ENCODE measurements at places on chromosomes 4 and X.

DNA sequence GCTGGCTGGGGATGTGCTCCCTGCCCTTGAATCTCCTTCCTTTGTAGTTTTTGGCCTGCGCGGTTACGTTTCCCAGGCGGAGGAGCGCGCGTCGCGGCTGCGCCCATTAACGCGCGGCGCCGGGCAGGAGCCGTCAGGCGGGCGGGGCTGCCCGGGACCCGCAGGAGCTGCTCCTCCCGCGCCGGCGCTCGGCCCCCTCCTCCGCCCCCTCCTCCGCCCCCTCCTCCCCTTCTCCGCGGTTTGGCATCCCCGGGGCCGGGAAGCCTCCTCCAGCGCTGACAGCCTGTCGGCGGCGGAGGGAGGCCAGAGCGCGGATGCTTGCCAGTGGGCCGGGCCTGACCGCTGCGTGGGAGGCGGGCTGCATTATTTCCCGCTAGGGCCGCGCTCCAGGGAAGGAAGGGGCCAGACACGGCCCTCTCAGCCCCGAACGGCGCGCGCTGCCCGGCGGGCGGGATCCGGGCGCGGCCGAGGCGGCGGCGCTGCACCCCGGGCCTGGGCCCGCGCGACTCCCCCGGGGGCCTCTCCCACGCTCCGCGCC is at the start of gene DCLK2:
Gene DCLK2 (plus strand): TSS at position 405 of the 538 bp plus-strand sequence. CDS start 583 bp downstream, outside the sequence.
- peak; percentile 26 for DNase-seq

GRCh38 chrX:123884809-123885408 is 25.1 kb downstream of the XIAP start:
- peak; percentile 39 for DNase-seq

DNA sequence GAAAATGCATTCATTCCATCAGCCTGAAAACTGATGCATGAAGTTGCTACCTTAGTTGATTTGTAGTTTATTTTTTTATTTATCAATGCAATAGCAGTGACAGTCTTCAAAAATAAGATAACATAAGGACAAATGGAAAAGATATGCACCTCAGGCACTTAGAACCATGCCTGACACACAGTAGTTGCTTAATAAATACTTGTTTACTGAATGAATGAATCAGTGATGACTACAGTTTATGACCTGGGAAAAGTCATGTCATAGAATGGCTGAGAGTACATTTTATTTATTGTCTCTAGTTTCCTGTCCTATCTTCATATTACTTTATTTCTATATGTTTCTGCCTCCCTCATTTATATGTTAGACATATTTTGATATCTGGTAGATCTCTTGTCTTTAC is 171.8 kb downstream of the TLL1 start:
- no peak for DNase-seq

DNA sequence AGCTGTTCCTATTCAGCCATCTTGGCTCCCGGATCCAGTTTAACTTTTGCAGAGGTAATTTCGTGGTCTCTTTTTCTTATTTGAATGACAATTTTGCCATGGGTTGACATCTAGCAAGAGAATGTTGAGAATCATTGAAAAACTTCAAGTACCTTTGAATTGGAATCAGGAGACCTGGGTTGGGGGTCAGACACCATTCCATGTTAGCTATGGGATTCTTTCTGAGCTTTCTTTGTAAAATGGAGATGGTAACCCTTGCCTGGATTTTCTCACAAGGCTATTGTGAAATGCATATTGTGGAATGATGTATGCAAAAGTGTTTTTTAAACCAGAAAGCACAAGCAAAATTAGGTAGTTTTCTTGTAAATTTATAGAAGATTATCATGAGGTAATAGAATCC is 79.1 kb upstream of the HAND2 start:
- DNase-seq, result no peak

- no peak for DNase-seq
Measured at GRCh38 chr4:120704538-120704937, 218.0 kb downstream of the PRDM5 start.

DNA sequence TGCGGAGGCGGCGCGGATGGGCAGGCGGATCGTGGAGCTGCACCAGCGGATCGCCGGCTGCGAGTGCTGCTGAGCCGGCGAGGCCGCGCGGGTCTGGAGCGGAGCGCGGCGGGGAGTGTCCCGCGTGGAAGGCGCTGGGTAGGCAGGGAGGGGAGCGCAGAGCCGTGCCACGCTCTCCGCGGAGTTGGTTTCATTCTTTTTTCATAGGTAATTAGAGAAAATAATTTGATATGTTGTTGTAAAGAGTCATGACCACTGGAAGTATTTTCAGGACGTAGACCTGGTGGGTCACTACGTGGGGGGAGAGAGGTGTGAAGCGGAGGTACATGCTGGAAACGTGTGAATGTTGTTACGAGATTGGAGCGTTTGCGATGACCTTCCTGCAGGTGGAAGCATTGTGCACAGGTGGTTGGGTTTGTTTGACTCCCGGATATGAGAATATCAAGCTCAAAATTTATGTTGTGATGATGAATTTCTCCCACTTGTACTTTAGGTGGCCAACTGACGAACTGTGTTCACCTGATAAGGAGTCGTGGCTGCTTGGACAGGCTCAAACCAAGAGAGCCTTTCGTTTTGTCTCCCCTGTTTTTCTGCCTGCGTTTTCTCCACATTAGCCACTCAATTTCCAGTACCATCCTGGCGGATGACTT is 19.1 kb upstream of the S100P start:
- DNase-seq, result peak; percentile 38

GRCh38 chr4:104493081-104493831 is 1.4 kb downstream of the CXXC4 start:
- no peak for DNase-seq

GRCh38 chrX:55524487-55524886 is 34.8 kb upstream of the USP51 start:
- DNase-seq, result no peak

DNA sequence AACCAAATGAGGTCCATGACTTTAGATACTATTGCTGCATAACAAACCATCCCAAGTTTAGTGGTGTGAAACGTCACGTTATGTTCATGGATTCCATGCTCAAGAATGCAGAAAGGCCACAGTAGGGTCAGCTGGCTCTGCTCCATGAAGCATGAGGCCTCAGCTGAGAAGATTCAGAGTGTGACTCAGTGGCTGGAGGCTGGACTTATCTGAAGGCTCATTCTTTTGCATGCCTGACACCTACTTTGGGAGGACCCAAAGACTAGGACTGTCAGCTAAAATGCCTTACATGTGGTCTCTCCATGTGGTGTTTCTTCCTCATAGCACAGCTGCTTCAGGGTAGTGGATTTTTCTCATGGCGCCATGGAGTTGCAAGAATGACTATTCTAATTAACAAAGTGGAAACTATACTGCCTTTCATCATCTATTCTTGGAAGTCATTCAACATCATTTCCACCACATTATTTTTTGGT is 11.5 kb upstream of the CCDC149 start:
- no peak for DNase-seq

DNA sequence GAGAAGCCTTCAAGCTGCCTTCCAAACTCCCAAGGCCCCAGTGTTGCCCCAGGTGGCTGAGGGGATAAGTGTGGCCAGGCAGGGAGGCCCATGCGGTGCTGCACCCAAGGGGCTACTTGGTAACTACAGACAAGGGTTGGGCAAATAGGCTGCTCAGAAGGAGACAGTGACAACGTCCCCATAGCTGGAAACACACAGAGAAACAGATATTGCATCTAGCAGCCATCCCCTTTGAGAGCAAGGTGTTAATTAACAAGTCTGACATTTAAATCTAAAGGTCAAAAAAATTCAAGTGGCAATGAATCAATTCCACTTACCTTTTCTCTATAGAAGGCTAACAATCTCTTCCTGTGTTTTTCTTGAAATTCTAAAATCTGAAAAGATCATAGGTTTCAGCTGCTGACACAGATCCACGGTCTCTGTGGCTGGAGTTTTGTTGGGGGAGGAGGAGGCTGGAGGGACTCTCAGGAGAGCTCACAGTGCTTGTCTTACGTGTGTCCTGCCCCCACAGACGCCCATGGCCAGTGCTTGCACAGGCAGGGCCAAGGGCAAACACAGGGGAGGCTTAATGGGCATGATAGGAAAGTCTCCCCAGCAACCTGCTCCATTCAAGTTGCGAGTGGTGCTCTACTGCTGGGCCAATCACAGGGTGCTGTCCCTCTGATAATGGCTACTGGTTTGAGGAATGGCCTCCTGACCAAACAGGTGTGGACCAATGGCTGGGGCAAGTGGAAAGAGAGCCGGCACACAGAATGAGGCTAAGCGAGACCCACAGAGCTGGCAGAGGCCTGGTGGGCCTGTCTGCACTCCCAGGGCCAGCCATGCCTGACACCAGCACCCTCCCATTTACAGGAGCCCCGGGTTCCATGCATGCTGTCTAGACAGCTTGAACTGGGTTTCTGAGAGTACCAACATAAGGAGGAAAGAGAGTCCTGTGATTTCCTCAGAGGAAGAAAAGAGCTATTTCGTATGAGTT is 22.6 kb downstream of the RNF212 start:
- no peak for DNase-seq

- DNase-seq, result no peak
Measured at GRCh38 chrX:77967631-77968030, 1.8 kb downstream of the PGAM4 start.

- no peak for DNase-seq
Measured at GRCh38 chr4:110798687-110799086, 175.8 kb upstream of the PITX2 start.

- DNase-seq, result no peak
Measured at GRCh38 chrX:67207912-67208311, 335.9 kb upstream of the AR start.

DNA sequence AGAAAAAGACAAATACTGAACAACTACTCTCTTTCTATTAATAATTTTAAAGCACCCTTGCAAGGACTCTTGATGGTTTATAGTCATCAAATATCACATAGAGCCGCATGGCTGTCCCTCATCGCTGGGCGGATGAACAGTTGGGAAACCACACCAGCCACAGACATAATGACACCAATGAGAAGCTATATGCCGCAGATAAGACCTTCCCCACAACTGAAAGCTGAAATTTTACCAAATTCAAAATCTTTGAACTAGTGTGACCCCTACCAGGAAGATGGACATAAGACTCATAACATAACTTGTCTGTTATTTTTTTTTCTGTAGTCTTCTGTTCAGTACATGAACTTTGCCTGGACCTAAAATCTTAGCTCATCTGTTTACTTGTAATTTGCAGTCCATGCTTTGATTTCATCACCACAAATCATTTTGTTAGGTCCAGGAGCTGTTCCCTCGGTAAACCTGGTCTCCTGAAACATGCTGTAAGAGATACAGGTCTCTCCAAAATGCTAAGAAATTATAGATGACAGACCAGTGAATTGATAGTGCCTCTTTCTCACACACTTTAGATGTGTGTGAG is 157.3 kb upstream of the RAPGEF2 start:
- no peak for DNase-seq

DNA sequence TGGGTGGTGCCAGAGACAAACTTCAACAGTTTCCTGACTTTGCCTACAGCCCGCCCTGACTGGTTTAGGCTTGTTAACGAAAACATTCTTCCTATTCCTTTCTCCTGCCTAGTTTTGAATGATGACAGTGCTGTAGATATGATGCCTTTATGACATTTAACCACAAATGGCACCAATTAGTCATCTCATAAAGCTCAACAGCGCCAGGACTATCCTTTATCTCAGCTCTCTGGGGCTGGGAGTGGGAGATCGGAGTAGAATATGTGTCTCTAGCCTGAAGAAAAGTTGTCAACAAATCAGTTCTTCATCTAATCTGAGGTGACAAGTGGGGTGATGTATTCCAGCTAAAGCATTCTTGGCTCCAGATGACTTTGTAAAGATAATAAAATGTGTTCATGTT is 64.6 kb upstream of the SH3RF1 start:
- DNase-seq, result no peak

- DNase-seq, result no peak
Measured at GRCh38 chr4:3747581-3747904, 18.6 kb upstream of the ADRA2C start.

GRCh38 chr4:112029771-112030171 is 115.5 kb upstream of the FAM241A start:
- DNase-seq, result no peak

DNA sequence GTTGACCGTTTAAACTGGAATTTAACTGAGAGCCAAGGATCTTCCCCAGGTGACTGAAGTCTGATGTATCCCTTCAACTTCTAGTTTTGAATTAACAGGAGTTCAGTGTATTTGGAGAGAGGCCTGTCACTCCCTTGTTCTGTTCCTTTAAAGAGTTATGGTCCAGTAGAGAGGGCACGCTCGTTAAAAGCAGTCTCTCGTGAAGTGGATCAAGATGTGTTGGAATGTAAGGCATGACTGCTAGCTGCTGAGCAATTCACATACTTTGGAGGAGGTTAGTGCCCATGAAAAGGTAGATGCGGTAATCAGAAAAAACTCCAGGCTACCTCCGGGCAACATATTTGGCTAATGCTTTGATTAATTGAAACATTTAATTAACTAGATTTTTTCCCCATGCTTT is 65.7 kb downstream of the SHROOM2 start:
- DNase-seq, result no peak

GRCh38 chr4:8599657-8600056 is 7.1 kb downstream of the CPZ start:
- no peak for DNase-seq

DNA sequence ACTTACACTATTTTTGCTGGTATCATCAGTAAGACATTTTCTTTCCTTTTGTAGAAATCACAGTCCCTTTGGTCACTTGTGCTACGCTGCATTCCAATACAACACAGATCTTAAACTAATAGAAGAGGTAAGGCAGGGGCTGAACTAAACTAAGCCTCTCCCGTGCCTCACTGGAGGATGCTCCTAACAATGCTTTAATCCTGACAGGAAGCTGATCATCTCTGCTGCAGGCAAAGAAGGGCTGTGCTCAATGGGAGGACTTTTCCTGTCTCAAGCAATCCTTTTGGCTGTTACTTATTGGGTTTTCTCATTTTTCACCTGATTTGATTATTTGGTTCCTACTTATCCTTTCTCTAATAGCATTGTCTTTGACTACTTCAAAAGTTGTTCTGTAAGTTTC is 583.1 kb downstream of the INPP4B start:
- DNase-seq, result no peak

Data from NCI-H748 treated with DMSO at 0.1 percent for 48 hours (cell line).